ENCODE measurements at places on chromosomes 6 and 20. TPM values are rescaled to one million over a fixed set of nuclear protein-coding genes. Genes with fewer than 3 reads are reported as not detected.

The CALHM6 gene
- total RNA-seq: not detected

The SPATS1 gene
- not detected for total RNA-seq

The ZKSCAN3 gene
- total RNA-seq: 6.4 TPM

The CTSZ gene
- total RNA-seq: 189 TPM

The TREML1 gene
- total RNA-seq: not detected

The PDYN gene
- total RNA-seq: not detected

The BMP5 gene
- 0.16 TPM for total RNA-seq

The SIRPB1 gene
- 0.17 TPM for total RNA-seq

The PSORS1C2 gene
- not detected for total RNA-seq

The SLC23A2 gene
- 9.0 TPM for total RNA-seq

The PBOV1 gene
- not detected for total RNA-seq

The IBTK gene
- 36.2 TPM for total RNA-seq

The SGK2 gene
- not detected for total RNA-seq

The IPCEF1 gene
- total RNA-seq: 0.47 TPM

The GNAS-AS1 gene
- 0.43 TPM for total RNA-seq

The BANF2 gene
- total RNA-seq: not detected

The SCRT2 gene
- total RNA-seq: not detected

The COL21A1 gene
- total RNA-seq: 15.5 TPM

The NKX2-2 gene
- total RNA-seq: under 0.01 TPM

The DLL1 gene
- total RNA-seq: under 0.01 TPM

The TRIM40 gene
- total RNA-seq: not detected

The DNAH8 gene
- total RNA-seq: under 0.01 TPM

The DCDC2 gene
- not detected for total RNA-seq

The BFSP1 gene
- total RNA-seq: 2.3 TPM

The PRELID3B gene
- total RNA-seq: 53.6 TPM

The EPPIN gene
- not detected for total RNA-seq

The PRICKLE4 gene
- not detected for total RNA-seq

The FERMT1 gene
- 4.9 TPM for total RNA-seq

The C6orf141 gene
- 0.17 TPM for total RNA-seq

The OVOL2 gene
- not detected for total RNA-seq

The ADGB gene
- total RNA-seq: not detected

The PACSIN1 gene
- total RNA-seq: not detected

The LGSN gene
- not detected for total RNA-seq

The EPB41L1 gene
- 12.0 TPM for total RNA-seq

The PRKN gene
- total RNA-seq: 4.0 TPM

All from bronchial smooth muscle cell (primary cell).